ENCODE measurements at places on chromosomes 11 and 22.

- DNase-seq, result no peak
Measured at GRCh38 chr22:48906216-48906835, 921.3 kb downstream of the BRD1 start.

DNA sequence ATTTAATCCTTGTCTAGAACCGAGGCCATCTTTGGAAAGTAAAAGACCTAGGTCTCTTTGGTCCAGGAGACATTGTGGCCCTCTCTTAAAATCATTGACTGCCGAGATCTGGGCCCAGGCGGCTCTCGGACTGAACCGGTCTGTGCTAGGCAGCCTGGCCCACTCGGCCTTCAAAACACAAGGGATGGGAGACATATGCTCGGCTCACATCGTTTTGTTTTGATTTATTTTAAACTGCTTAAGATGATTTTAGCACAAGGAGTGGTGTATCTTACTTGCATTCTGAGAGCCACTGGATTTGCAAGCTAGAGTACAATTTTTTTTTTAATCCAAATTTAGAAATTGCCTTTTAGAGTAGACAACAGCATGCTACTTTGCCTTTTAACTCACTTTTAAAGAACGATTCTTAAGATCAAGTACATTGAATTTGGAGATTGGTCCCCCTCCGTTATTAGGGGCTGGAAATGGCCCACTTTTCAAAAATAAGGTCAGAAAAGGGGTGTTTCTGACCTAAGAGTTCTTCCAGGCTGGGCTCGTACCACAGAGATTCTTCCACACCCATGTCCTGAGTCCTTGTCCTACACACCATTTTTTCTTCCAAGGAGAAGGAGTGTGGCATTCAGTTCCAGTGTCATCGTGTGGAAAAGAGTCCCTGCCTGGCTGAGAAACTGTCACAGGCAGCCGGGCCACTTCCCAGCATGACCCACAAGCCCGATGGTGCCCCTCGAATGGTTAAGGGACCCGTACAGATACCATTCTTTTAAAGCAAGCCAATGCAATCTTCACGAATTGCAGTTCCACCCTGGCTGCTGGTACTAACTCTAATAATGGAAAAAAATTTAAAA is 80.5 kb upstream of the WNT7B start:
- DNase-seq, result no peak

DNA sequence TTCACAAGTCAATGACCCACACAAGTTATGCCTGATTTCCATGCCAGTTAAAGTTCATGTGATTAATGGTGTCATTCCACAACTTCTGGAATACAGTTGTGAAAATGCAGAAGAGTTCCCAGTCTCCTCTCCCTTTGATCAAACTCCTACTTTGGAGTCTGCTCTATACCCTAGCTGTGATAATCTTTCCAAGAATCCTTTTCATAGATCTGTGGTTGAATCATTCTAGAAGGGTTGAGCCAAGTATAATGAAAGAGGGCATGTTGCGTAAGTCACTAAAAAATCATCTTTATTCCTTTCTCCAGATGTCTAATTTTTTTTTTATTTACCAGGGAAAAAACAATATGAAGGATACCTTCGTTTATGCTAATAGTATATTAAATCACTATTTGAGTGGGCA is 89.7 kb upstream of the CARD18 start:
- DNase-seq, result peak; percentile 53

GRCh38 chr22:48118654-48119053 is 1356.2 kb downstream of the TBC1D22A start:
- DNase-seq, result no peak
